ENCODE measurements at places on chromosomes 4 and X.

GRCh38 chrX:68878977-68879645, 50.3 kb downstream of the EFNB1 start:
- no peak for DNase-seq

- DNase-seq: no peak
Measured at GRCh38 chrX:34382416-34382815, 250.3 kb upstream of the FAM47A start.

GRCh38 chr4:57044279-57044678, 65.6 kb downstream of the POLR2B start:
- no peak for DNase-seq

DNA sequence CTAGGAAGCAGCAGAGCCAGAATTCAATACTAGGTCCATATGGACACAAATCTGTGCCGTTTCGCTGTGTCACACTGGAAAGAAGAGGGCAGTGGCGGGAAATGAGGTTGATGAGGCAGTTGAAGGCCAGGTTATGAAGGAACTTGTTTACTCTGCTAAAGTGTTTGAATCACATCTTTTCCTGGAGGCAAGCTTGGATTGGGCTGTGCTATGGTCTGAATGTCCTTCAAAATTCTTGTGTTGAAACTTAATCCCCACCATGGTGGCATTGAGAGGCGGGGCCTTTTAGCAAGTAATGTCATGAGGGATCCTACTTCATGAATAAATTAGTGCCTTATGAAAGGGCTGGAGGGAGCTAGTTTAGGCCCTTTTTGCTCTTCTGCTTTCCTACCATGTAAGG, 2.1 kb upstream of the ERCC6L start:
- DNase-seq: no peak

GRCh38 chr4:52038103-52038912, at the start of gene SGCB:
TSS of gene SGCB (minus strand) at chr4:52038299. CDS start at chr4:52038259, 40 bp downstream.
- peak; percentile 71 for DNase-seq

DNA sequence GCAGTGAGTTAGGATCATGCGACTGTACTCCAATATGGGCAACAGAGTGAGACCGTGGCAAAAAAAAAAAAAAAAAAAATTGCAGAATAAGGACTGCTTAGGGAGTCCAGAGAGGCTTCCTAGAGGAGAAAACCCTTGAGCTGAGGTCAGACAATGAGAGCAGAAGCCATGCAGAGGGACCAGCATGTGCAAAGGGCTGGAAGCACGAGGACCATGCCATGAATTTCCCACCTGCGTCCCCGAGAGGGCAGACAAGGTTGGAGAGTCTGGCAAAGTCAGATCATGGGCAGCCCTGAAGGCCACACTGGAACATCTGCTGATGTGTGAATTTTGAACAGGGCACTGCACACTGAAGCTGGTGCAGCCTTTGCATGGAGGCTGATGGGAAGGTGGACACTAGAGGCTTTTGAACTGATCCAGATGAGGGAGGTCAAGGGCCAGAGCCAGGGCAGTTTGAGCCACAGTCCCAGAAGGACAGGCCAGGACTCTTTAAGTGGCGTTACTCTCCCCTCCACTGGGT, 6.5 kb upstream of the JAKMIP1 start:
- no peak for DNase-seq

DNA sequence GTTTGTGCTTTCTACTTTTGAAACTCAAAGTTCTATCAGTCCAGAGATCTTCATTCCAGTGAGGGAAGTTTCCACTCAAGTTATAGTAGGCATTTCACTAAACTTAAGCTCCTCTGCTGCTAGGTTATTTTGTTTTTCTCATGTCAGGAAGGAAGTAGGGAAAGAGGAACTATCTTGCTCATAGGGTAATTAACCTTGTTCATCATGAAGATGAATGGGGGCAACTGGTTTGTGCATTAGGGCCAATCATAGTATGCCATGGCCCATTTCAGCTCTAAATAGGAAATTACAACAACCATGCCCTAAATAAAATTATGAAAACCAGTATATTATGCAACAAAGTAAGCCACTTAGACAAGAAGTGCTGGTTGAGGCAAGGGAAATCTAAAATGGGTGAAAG, 804.7 kb upstream of the NDST4 start:
- DNase-seq: no peak

DNA sequence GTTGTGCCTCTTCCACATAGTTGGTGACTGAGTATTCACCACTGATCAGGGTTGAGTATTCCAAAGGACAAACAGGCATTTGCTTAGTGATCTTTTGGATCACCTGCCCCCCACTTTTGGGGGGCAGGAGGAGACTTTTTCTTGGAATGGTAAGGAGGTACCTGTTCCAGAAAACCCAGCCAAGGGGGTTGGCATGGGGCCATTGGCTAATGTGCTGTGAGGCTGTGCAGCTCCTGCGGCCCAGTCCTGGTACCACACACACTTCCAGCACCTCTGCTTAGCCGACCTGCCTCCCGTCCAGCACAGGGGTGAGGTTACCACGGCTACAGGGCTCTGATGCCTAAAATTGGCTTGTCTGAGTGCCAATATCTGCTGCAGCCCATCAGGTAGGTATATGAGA, 40.1 kb upstream of the MGST2 start:
- no peak for DNase-seq

- no peak for DNase-seq
Measured at GRCh38 chr4:74537459-74537858, 92.5 kb downstream of the AREG start.

DNA sequence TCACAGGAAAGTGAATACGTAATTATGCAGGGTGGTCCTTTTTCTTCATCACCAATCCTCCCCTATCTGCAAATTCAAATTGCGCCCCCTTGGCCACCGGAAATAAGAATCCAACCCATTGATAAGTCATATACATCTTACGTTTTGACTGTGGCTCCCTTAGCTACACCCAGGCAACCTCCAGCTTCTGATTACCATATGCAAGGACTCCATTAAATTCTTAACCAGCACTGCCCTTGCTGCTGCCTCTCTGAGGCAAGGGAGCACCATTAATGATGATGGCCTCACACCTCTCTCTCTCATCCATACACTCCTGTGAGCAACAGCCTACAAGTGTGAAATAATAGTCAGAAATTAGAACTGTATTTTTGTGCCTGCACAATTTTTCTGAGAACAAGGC, 106.0 kb upstream of the NOCT start:
- DNase-seq: no peak

DNA sequence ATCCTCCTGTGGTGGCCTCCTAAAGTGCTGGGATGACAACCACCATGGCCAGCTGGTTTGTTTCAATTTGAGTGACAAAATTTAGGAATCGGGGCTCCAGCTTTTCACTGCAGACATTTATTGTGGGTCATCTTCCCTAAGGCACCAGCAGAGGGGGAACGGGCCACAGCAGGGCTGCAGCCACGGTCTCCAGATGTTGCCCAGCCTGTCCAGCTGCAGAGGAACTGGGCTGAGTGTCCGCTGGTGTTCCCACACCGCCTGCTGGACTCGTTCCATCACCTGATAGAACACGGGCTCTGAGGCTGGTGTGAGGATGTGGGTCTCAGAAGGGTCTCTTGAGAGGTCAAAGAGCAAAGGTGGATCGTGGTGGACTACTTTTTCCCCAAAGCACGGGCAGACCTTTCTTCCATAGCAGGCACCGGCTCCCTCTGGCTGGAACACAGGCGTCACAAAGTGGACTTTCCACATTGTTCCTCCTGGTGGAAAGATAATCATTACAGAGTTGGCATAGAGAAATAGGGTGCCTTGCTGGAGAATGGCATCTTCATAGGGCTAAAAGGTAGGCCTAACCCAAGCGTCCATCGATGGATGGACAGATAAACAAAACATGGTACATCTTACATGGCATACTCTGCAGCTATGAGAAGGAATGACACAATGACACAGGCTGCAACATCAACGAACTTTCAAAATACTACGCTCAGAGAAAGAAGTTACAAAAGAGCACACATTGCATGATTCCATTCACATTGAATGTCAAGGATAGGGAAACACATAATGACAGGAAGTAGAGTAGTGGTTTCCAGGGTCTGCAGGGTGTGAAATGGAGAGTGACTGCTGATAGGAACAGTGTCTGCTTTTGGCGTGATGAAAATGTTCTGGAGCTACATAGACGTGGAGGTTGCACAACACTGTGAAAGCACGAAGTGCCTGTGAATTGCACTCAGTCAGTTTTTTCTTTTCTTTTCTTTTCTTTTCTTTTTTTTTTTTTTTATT, 5.9 kb upstream of the ARSD start:
- no peak for DNase-seq

- DNase-seq: no peak
Measured at GRCh38 chrX:95760356-95760755, 924.3 kb upstream of the DIAPH2 start.

DNA sequence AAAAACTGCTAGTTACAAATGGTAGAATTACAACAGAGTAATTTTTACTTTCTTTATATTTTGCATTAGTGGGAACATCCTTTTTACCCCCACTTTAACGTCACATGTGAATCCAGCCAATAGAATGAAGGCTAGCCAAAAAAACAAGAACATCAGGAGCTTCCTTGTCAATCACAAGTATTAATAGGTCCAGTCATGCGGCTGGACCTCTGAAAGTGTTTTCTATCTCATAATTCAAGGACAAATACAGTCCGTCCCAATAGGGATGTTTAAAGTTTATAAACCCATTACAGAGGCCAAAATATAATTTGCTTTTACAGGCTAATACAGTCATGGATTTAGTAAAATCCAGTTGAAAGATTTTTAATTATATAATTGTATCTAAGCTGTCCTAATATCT, 110.7 kb downstream of the APBB2 start:
- DNase-seq: no peak

DNA sequence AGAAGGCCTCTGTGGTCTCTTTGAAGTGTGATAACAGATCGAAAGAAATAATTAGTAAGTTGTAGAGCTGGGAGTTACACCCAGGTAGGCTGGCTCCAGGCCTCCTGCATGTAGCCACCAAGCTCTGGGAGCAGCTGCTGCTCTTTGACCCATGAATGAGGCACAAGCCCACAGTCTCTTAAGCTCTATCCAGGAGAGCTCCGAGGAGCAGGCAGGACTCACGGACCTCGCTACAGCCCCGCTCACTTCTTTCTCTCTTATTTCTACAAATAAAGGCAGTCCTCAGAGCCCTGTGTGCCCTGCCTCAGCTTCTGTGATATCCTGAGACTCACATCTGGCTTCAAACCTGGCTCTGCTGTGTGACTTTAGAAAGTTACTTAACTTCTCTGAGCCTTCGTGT, 86.9 kb downstream of the EVC start:
- DNase-seq: no peak

DNA sequence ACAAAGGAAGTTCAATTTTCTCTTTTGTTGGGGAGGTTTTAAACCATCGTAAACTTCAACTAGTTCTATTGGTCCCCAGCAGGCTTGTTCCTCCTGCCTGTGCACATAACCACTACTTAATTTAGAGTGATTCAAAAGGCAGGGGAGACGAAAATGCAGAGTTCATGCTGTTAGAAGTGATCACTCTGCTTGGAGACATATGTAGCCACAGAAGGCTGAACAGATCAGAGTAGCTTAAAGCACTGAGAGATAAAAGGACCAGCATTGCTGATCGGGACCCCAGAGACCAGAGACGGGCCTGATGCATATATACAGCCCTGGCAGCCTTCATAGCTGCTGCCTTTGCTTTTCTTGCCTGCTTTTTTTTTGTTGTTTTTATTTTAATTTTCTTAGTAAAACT, 662.0 kb upstream of the CPEB2 start:
- no peak for DNase-seq

- DNase-seq: no peak
Measured at GRCh38 chr4:137124278-137124932, 407.9 kb downstream of the PCDH18 start.

- DNase-seq: peak; percentile 29
Measured at GRCh38 chr4:82201805-82202641, 171.8 kb downstream of the HNRNPD start.

GRCh38 chr4:13284932-13285331, 199.2 kb downstream of the RAB28 start:
- DNase-seq: no peak

GRCh38 chr4:141807103-141807891, 170.9 kb downstream of the IL15 start:
- no peak for DNase-seq

GRCh38 chr4:6839579-6839978, 57.1 kb downstream of the KIAA0232 start:
- no peak for DNase-seq

DNA sequence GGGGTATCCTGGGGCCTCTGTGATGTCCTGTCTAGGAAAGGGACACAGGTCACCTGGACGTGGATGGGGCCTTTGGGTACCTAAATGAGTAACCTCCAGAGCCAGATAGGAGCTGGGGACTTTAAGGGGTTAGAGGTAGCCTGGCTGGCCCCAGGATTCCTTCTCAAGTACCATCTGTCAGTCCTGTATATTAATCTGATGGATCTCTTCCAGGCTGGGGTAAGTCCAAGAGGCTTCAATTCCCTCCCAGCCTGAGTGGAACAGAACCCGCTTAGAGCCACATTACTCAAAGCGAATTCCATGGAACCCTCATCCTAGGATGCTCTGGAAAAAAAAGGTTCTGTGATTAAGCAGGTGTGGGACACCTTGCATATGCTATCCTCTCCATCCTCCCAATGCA, 24.8 kb upstream of the MAP3K15 start:
- DNase-seq: no peak

GRCh38 chr4:148044912-148045352, 313.0 kb downstream of the ARHGAP10 start:
- no peak for DNase-seq

DNA sequence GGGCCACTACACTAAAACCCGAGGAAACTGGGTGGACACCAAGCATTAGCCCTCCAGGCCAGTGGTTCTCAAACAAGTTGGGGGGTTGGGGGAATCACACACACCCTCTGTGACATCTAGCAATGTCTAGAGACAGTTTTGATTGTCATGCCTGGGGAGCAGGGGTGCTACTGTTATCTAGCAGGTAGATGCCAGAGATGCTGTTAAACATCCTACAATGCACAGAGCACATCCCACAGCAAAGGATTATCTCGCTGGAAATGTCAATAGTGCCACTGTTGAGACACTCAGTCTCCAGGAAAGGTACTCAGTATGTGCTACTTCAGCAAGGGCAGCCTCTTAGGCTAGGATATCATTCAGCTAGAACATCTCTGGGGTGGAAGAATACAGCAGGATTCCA, 1.3 kb downstream of the SMC1A start:
- DNase-seq: no peak

GRCh38 chr4:102620697-102621497, 119.7 kb downstream of the NFKB1 start:
- no peak for DNase-seq

DNA sequence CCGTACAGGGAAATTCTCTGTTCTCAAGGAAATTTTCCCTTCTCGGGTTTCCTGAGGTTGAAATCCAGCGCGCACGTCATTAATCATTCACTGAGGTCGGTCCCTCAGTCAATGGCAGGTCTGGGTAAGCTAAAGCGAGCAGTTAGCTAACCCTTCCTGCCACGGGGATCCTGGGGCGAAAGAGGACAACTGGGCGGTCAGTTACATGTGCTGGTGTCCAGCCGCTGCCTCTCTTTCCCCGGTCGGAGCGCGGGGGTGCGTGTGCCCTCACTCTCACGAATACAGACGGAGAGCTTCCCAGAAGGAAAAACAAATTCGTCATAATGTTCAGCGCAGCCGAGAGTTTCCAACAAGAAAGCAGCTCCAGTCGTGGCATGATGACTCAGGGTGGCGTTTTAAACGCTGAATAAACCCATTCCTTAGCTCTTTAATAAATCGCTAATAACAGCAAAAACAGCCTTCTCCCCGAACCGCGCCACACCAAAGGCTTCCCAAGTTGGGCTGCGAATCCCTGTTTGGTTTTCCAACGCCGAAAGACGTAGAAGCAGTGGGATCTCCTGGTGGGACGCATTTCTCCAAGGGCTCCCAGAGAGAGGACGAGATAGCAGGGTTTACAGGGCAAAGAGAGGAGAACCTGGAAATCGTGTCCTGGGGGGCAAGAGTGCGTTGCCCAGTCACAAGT, 752 bp upstream of the FGF5 start:
- no peak for DNase-seq
